ENCODE measurements at places on chromosomes 2 and 18.

DNA sequence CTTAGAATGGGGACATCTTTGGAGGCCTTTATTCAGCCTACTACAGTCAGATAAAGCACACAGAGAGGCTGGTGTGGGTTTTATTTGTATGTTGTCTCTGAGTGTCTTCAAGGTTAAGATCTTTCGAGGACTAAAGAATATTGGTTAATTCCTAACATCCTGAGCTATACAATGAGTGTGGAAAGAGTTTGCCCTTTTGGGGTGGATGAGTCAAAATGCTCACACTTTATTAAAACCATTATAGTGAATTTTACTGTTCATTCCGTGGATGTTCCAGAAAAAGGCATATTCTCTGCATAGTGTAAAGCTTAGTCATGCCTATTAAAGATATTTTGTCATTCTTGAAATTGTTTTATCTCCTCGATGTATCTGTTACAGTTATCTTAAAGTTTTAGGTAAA, 29.1 kb upstream of the SLC38A11 start:
- DNase-seq: no peak

DNA sequence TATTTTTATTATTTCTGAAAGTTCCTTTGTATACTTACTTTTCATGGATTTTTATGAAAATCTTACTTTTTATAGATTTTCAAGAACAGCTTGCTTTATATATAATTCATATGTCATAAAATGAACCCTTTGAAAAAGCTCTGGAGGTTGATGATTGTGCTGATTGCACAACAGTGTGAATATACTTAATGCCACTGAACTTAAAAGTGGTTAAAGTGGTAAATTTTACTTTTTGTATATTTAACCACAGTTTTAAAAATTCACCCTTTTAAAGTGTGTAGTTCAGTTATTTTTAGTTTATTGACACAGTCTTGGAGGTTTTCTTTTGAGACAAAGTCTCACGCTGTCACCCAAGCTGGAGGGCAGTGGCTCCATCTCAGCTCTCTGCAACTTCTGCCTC, 8.4 kb downstream of the SANBR start:
- no peak for DNase-seq

DNA sequence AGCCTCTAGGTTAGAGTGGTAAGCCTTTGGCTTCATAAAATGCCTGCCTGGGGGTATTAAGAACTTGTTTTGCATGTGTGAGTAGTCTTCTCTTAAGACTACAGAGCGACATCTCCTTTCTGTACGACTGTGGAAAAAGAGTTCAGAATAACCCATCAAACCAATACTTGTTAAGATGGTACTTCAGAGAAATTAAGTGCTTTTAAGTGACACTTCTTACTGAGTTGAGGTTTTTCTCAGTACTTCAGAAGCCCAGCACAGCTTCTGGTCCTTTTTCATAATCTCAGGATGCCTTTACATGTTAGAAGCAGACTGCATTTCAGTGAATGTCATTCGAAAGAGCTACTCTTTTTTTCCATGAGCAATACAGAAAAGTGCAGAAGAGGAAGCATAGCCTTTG, 10.8 kb downstream of the XRCC5 start:
- DNase-seq: no peak

- DNase-seq: no peak
Observed at GRCh38 chr2:120791962-120792297, 56.3 kb downstream of the GLI2 start.

- no peak for DNase-seq
Observed at GRCh38 chr2:159985656-159986055, 76.8 kb downstream of the PLA2R1 start.

DNA sequence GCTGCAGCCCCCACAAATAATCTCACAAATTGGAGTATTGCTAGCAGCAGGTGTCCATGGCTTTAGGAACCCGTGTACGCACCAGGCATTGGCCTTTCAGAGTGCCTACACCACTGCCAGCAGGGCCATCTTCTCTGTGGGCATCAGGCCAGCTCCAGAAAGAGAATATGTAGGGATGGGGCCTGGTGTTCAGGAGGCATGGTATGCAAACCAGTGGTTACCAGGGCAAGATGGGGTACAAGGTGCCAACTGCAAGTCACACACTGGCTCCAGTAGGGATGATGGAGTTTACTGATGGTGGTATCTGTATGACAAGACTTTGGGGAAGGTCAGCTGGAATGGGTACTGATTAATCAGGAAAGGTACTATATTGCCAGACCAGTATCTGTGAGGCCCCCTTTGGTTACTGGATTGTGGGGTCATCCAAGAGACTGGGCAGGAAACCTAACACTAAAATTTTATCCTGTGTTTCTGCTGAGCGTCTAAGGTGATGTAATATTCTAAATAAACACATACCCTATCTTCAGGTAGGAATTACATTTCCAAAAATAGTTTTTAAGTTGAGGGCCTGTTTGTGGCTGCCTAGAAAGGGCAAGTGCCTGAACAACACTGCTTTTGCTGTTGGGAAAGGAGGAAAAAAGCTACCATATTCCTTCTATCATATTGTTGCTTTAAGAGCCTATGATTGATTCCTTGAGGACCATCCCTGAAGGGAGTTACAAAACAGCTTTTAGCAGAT, 9.0 kb downstream of the CNOT9 start:
- DNase-seq: no peak

GRCh38 chr2:217121565-217121964, 261.7 kb upstream of the TNP1 start:
- DNase-seq: no peak

- DNase-seq: no peak
Observed at GRCh38 chr2:149622343-149622742, 34.8 kb upstream of the MMADHC start.

- no peak for DNase-seq
Observed at GRCh38 chr2:141618457-141618856, 512.4 kb downstream of the LRP1B start.

- no peak for DNase-seq
Observed at GRCh38 chr2:151826737-151827157, 1.5 kb downstream of the ARL5A start.

DNA sequence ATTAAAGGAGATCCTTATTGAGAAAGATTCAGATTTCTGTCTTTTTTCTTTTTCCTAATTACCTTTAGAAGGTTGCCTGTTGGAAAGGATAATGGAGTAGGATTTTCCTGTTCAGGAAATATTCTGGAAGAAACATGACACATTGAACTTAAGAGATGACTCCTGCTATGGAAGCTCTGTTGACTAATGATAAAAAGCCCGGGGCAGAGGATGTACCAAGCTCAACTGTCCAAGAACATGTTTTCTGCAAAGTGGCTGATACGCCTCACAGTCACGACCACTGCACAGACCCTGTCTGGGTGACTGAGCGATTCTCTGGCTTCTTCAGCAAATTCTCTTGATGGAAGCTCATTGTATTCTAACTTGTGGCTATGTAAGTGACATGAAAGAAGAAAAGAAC, 86.2 kb upstream of the THOC1 start:
- no peak for DNase-seq
